ENCODE measurements at places on chromosomes 6 and 20.
A peak's percentile ranks its signal among the peaks of the same experiment; 100 is the strongest.

DNA sequence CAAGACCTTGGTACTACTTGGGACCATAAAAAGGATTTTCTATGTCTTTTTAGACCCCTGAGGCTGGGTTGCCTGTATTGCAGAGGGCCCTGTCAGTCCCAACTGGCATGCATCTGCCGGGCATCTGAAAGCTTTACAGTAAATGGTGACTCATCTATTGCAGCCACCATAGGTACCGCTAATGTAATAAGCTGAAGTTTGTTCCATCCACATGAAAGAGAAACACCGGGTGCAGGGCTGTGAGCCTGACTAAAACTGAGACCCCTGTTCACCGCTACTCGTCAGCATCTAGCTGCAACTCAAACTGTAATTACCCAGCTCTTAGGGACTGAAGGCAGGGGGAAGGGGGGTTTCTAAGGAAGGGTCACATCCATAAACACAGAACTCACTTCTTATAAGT, 49.5 kb downstream of the TRERF1 start:
- DNase-seq: no peak

GRCh38 chr20:33851842-33852466, 40.8 kb downstream of the CHMP4B start:
- no peak for DNase-seq

GRCh38 chr20:61263084-61263695, 11.1 kb downstream of the CDH4 start:
- DNase-seq: no peak

- no peak for DNase-seq
Observed at GRCh38 chr6:131951576-131952230, 531 bp upstream of the CCN2 start.

DNA sequence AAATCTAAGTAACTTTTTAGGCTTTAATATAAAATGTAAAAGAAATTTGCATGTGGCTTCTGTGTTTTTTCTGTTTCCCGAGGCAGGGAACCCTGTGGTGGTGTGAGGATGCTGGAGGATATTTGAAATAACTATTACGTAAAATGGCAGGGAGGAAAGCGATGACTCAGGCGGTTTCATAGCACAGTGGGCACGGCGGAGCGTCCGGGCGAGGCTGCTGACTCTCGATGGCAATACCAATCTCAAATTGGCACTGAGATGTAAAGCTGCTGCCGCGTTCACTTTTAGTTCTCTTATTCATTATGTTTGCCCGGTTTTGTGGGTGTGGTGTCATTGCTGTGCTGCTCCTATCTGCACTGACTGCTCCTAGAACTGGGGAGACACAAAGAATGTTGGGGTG, 254.3 kb downstream of the THBS2 start:
- DNase-seq: no peak

DNA sequence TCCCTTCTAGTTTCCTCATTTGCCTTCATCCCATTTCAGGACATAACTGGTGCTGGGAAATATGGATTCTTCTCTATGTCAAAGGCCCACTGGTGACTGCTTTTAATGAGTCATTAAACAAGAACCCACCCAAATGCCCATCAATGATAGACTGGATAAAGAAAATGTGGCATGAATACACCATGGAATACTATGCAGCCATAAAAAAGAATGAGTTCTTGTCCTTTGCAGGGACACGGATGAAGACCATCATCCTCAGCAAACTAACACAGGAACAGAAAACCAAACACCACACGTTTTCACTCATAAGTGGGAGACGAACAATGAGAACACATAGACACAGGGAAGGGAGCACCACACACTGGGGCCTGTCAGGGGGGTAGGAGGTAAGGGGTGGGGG, 310.7 kb downstream of the ESR1 start:
- DNase-seq: no peak

GRCh38 chr6:4656106-4656505, 120.1 kb upstream of the CDYL start:
- DNase-seq: no peak

DNA sequence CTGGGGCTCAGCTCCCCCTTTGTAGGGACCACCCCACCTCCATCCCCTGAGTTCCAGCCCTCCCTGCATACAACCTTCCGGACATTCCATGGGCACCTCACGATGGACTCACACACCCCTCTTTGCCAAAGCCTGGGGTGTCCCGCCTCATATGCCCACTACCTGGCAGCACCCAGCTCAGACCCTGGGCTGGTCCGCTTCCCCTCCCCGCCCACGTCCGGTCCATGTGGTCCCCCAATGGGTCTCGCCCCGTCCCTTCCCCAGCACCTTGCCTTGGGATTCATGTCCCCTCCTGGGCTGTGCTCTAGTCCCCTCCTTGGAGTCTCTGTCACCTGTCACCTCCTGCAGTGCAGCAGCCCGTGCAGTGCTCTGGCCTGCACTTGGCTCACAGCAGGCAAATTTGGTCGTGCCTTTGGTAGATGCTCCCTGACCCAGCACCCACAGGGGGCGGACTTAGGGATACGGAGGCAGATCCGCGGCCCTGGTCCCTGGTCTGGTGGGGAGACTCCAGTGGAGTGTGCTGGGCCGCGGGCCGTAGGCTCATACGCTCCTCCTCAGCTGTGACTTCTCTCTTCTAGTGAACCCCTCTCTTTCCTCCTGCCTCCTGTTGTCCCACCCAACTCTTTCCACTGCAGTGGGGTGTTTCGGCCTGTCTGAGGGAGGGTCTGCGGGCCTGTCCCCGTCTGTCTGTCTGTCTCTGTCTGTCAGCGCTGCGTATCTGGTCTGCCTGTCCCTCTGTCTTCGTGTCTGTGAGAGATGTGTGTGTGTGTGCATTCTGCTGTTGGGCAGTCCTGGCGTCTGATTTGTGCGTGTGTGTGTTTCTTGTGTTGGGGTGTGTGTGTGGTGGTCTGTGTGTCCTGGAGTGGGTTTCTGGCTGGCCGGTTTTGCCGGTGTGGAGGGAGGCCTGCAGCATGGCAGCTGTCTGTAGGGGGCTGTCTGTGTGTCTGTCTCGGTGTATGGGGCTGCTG, 69.5 kb downstream of the SRC start:
- DNase-seq: no peak

- no peak for DNase-seq
Observed at GRCh38 chr6:167323111-167323510, 1.8 kb upstream of the TTLL2 start.

DNA sequence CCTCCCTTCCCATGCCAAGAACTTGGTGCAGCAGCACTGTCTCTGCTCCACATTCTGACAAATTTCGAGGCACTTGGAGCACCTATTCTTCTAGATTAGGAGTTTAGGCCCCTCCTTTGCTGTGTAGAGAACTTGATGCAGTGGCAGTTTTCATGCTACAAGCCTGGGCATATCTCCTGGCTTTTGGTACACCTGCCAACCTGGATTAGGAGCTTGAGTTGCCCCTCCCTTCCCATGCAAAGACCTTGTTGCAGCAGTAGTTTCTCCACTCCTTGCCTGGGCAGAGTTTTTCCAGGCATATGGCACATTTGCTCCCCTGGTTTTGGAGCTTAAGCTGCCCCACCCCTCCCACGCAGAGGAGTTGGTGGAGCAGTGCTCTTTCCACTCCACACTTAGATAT, 956.1 kb downstream of the EYS start:
- no peak for DNase-seq

DNA sequence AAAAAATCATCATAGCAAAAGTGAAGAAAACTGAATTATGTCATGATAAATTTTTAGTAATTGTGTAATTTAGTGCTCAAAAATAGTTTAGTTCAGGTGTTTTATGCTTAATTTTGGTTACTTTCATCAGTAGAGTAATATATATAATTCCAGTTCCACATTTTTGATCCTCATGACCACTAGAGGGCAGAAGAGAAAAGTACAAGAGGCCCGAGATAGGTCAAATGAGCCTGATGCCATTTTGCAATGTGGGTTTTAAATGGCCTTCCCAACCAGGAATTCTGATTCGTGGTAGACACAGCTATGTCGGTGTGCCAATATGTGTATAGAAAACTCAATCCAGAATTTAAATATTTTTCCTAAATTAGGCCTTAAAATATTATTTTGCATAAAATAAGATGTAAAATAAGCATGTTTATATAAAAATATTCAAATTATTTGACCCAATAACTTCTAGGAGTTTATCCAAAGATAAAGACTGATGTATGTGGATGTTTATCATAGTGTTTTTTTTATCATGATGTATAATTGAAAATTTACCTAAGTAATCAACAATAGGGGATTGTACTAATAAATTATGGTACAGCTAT, 159.7 kb upstream of the RPS6KA2 start:
- no peak for DNase-seq

- DNase-seq: no peak
Observed at GRCh38 chr20:33438481-33438880, 5.1 kb downstream of the SNTA1 start.

DNA sequence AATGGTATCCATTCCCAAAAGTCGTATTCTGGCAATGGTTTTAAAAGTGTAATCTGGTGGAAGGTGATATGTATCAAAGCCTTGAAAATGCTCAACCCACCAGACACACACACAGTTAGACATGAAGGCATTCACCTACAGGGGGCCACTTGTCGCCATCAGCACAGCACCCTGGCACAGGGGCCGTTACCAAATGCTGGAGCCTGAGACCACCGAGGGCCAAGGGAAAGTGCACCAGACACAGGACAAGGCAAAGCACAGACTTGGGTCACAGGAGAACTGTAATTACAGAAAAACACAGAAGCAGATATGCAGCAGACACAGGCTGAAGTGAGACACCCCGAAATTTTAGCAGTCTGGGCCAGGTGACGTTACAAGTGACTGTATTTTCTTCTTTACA, 9.3 kb downstream of the TAF4 start:
- no peak for DNase-seq

DNA sequence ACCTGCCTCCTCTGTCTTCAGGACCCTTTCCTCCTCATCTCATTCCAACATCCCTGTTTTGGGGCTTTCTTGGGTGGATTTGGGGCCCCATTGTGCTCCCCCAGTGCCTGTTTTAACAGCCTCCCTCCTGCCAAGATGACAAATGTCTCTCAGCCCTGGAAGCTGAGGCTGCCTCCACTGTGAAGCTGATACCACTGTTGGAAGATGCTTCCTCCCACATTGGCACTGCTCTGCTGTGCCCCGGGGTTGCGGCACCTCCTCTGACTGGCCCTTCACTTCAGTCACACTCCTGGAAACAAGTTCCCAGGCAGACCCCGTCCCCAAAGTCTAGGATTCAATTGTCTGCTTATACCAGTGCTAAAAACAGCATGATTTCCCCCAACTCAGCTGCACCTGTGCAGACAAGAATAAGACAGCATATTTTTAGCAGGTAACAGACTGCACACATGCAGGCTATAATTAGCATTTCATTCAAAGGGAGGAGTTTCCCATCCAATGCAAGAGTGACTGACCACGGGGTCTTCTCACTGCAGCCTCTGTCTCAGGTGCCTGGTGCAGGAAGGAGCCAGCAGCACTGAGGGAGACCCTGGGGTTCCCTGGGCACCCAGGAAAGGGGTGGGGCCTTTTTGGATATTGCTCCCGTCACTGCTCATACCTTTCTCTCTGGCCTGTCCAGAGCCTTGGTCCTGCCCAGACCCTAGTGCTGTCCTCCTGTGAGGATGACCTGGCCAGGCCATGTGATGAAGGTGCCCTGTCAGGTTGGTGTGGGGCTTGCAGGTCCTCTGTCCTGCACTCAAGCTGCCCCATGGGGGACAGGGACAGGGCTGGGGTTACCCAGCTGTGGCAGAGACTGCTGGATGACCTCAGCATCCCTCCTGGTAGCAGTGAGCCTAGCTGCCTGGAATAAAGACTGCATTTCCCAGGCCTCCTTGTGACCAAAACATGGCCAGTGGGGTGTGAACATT, 31.5 kb upstream of the SULF2 start:
- DNase-seq: no peak

- DNase-seq: no peak
Observed at GRCh38 chr6:66900133-66901083, 1193.4 kb upstream of the EYS start.

GRCh38 chr6:155084431-155085123, 89.5 kb downstream of the TIAM2 start:
- no peak for DNase-seq

GRCh38 chr20:2032168-2032567, 38.3 kb upstream of the PDYN start:
- DNase-seq: no peak

- no peak for DNase-seq
Observed at GRCh38 chr6:36381502-36382389, 5.7 kb downstream of the ETV7 start.

- no peak for DNase-seq
Observed at GRCh38 chr6:130513770-130514169, 148.0 kb downstream of the TMEM200A start.

GRCh38 chr6:123715006-123715863, 78.5 kb upstream of the TRDN start:
- no peak for DNase-seq

- DNase-seq: no peak
Observed at GRCh38 chr20:59736366-59736765, 132.0 kb downstream of the PHACTR3 start.

DNA sequence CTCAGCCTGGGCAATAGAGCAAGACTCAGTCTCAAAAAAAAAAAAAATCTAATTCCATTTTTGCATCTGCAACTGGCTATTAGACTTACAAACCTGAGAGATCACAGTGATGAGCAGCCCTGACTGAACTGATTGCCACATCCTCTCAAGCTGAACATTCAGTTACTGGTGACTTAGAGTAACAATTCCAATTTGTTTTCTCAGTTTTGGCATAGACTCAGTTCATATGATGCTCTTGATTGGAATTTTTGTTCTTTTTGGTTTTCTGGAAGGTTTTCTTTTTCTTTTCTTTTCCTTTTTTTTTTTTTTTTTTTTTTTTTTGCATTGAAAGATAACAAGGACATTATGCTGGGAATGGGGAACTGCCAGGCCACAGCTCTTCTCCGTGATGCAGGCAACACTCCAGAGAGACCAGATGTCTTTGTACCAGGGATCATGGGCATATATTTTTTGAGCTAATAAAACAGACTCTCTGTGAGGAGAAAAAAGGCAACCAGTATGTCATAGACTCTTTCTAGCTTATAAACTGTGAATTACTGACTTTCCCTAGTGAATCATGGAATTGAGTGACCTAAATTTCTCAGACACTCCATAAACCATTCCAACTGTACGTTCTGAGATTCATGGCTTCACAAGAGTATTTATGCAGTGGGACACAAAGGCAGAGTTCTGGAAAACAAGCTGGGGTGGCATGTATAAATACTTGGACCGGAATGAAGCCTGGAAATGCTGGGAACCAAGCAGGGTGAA, 86.0 kb upstream of the SLC2A12 start:
- DNase-seq: no peak

GRCh38 chr6:4134841-4135664, at the start of gene ECI2:
TSS of gene ECI2 (minus strand) at chr6:4135575. CDS start at chr6:4135560, 15 bp downstream.
- DNase-seq: peak; percentile 50

- no peak for DNase-seq
Observed at GRCh38 chr6:5025911-5026819, 22.3 kb upstream of the RPP40 start.

DNA sequence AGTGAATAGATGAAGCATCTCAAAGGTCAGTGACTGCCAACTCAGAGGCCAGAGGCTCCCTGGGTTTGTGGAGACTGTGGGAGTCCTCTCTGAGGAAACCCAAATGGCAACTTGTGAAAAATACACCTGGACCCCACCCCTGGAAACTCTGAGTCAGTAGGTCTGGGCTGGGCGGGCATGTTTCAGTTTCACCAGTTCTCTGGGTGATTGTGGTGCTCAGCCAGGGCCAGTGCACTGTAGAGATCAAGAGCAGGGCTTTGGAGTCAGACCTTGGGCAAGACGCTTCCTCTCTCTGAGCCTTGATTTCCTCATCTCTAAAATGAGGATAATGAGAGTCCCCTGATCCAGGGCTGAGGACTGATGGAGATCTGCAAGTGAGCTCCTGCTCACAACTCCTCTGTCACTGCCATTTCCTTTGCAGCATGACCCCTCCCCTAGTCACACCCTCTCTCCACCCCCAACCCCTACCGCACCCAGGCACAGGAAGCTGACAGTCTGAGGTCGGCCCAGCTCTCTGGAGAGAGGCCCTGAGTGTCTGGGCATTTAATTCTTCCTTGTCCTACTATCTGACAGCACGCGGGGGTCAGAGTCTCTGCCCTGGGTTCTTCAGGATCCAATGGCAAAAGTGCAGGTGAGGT, 5.1 kb downstream of the DEF6 start:
- DNase-seq: no peak
